ENCODE measurements at places on chromosomes 1 and 21.
A peak's percentile ranks its signal among the peaks of the same experiment; 100 is the strongest.

DNA sequence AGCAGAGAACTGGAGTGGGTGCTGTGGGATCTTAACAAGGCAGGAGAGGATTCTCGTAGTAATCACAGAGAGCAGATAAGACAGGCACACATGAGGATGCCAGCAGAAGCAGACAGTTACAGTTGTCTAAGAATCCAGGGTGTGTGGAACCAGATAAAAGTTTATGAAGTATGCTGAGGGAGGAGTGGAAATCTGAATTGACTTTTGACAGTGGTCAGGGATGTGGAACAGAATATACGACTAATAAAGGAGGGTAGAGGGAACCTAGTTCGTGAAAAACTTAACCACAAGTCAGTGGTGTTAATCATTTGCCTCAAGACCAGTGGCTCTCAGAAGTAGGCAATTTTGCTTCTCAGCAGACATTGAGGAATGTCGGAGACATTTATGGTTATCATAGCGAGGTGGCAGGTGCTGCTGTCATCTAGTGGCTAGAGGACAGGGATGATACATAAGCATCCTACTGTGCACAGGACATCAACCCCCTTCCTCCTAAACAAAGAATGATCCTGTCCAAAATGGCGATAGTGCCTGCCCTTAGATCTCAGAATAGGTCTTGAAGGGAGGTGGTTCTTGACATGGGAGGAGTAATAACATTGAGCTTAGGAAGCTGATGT lies 3.0 kb downstream of the LRRC8D start:
- DNase-seq = peak; percentile 46

DNA sequence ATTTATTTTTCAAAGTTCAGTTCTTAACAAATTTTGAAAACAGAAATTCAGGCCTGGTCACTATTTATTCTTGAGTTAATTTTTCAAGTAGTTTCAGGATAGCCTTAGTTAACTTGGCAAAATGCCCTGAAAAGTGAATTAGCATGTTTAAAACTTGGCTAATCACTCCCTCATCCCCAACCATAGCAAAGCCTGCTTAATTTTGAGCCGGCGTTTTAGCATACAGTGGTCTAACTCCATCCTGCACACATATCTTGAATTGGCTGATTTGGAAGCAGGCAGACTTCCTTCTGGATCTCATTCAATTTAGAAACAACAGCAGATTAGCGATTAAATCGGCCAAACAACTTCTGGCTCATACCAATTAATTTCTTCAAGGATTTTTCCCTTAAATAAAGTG lies 439.2 kb downstream of the PTBP2 start:
- DNase-seq = peak; percentile 31

DNA sequence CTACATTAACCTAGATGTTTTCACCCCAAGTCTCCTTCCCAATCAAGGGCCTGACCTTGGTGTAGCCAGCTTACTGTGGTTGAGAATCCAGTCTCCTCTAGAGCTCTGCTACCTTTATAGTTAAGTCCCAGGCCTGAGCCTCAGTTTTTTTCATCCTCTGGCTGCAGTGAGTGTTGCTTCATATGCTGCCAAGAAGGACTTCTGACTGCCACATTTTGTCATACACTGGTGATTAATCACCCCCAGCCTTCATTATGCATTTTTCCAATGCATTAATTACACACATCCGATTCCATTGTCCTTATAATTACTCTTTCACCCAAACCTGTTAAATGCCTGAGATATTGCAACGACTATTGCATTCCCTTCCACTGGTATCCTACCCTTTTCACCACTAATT lies 66.3 kb upstream of the FGGY start:
- no peak for DNase-seq

GRCh38 chr1:30912224-30912623 lies 3.7 kb upstream of the SDC3 start:
- DNase-seq = no peak

DNA sequence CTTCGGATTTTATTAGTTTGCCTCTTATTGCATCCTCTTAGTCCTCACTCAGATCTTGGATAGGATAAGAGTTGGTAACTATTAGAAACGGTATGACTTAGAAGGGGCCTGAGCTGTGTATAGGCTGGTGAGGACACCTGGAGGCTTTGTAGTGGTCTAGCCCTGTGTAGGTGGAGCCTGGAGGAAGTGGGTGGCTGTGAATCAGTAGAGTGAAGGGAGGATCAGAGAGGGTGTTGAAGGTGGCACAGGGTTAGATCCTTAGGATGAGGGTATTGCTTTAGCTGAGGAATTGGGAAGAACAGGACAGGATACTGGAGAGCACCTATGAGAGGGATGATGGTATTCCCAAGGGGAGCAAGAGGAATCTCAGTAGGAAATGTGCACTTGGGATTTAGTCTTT lies 5.7 kb downstream of the VANGL1 start:
- no peak for DNase-seq

GRCh38 chr1:82343381-82343780 lies 542.6 kb downstream of the ADGRL2 start:
- peak; percentile 50 for DNase-seq

DNA sequence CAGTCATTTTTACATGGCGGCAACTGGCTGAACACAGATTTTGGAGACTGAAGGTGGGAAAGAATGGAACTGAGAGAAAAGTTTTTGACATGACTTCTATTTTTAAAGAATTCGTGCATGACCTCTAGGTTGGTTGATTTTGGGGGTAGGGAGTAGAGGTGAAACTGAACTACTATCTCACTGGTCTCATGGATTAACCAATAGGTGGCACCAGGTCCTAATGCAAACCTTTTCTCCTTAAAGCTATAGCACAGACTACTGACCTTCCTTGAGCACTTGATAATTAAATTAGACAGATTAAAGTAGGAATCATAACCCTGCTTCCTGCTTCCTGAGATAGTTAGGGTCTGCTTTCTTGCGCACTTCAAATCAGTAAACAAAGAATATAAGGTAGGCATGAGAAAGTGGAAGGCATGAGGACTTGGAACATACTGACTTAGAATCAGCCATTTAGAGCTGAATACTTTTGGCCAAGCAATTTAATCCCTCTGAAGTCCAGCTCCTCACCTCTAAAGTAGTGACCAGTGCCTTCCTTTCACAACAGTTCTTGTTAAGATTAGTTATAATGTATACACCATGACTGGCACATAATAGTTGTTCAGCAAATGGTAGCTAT lies 206.0 kb downstream of the CENPF start:
- peak; percentile 72 for DNase-seq

DNA sequence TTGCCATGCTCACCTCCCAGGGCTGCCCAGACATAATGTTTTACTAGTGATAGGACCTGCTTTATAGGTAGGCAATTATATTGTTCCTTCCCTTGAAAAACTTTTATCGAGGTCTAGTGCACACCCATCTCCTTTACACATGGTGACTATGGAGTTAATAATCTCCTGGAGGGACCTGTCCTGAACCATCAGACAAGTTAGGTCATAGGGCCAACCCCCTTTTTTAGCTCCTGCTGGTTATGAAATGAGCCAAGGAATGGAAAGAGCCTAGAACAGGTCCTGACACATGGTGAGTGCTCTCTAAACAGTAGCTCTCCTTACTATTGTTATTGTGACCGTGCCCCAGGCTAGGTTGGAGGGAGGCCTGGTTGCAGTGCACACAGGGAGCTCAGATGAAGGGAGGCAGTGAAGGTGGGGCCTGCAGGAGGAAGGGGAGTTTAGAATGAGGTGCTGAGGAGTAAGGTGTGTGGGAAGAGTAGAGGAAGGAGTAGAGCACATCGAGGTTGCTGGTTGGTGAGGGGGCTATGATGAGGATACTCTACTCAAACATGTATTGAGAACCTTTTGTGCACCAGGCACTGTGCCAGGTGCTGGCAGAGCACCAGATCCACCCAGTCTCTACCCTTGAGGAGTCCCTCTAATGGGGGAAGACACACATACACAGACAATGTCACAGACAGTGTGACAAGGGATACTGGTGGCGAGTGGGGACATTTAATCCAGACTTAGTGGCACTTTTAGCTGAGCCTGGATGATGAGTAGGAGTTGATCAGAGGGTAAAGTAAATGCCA lies 14.1 kb upstream of the LMNA start:
- no peak for DNase-seq

GRCh38 chr1:36177589-36178431 lies 21.9 kb downstream of the MAP7D1 start:
- DNase-seq = no peak

DNA sequence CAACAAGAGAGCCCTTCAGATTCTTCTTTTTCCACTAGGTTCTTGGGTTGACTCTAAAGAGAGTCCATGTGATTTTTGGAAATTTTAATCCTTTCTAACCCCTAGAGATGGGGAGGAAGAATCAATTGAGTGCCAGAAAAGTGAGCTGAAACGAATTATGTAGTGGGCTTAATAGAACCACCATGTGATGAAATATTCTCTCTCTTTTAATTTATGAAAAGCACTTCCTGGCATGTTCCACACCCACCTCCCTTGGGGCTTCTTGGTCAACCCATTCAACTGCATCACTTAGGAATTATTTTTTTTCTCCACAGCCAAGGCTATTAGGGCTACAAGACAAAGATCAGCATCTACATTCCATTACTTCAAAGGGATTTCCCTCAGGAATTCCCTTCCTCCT lies 79.6 kb downstream of the ZC3H11B start:
- DNase-seq = peak; percentile 40

- DNase-seq = no peak
Measured at GRCh38 chr1:213864091-213864490, 123.7 kb upstream of the PROX1 start.

- peak; percentile 80 for DNase-seq
Measured at GRCh38 chr1:15760520-15761211, 2.1 kb downstream of the FBLIM1 start.
